Left ventricle myocardium superior (tissue), 1 donor: ENCODE measurements at places on chromosomes 11 and 22.

DNA sequence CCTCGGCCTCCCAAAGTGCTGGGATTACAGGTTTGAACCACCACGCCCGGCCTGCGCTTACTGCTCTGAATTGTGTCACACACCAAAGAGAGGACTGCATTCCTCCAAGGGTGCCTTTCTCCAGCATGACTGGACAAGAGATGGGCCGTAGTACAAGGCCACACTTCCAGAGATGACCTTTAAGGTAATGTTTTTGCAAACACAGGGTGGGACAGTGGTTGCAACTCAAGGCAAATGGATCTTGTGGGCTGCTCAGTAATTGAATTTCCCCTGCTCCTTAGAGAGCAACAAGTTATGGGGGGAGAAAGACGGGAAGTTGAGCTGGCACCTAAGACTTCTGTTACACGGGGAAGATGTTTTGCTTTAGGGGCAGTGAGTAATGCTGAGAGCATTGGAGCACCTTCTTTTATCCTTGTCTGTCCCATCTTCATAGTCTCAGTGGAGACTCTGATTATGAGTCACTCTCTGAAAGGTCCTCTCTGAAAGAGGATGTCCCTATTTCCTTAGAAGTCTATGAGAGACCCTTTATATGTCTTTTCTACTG, 66.3 kb downstream of the C11orf91 start:
- DNase-seq: no peak

DNA sequence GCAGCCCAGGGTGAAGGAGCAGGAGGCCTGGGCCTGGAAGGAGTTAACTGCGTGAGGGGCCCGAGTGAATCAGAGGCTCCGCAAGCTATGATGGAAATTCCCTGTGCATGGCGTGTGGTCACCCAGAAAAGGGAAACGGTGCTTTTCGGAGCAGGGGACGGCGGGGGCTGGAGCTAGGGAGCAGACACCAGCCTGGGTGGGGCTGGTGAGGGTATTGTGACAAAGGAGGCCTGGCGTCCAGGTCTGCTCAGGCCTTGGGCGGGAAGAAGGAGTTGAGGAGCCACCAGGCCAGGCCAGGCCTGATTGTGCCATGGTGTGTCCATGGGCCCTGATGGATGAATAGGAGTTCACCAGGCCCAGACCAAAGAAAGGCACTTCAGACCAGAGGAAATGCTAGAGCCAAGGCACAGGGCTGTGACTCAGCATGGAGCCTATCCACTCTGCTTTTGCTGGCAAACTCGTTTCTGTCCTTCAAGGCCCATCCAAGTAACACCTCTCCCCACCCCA, 12.8 kb upstream of the SPI1 start:
- peak; percentile 61 for DNase-seq

- no peak for DNase-seq
These were observed 13.5 kb downstream of the SREBF2 start for GRCh38 chr22:41846268-41846987.

- DNase-seq: no peak
These were observed 180.5 kb downstream of the MIAT start for GRCh38 chr22:26837784-26838470.

DNA sequence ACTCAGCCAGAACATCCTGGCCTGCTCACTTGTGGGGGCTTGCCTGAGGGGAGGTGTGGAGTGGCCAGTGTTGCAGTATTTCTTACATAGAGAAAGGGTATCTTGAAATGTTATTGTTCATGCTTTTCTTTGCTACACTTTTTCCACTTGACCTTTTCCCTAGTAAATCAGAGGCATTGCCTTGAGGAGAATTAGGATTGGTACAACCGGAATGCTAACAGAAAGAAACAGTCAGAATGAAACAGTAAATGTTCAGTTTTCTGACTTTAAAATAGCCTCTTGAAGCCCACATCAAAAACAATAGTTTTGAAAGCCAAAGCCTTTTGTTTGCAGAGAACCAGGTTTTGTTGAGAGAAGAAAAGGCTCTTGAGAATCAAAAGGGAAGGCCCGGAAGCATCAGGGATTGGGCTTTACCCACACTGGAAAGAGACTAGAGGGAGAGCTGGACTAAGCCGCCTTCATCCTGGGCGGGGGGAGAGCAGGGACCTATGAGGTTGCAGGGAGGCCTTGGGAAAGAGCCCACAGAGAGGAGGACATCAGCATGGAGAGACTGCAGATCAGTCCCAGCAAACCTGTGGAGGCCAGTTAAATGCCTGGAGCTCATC, 12.4 kb downstream of the ADM start:
- no peak for DNase-seq

- no peak for DNase-seq
These were observed 327.8 kb upstream of the ARHGAP42 start for GRCh38 chr11:100359281-100359680.
